ENCODE measurements at places on chromosomes 5 and 9.

GRCh38 chr9:37534901-37535300 lies 41.3 kb downstream of the FBXO10 start:
- peaks cover 8% of the 10 kb centered on the region for H3K36me3 ChIP-seq
- no peaks in the 10 kb centered on the region for H3K27me3 ChIP-seq
- no peak for DNase-seq
- no peaks in the 10 kb centered on the region for H3K4me1 ChIP-seq
- no peak overlapping the region for H3K4me3 ChIP-seq

- no peaks in the 10 kb centered on the region for H3K4me1 ChIP-seq
- H3K27ac ChIP-seq = no peak overlapping the region
- H3K4me3 ChIP-seq = no peak overlapping the region
- DNase-seq = no peak
- no peaks in the 10 kb centered on the region for H3K27me3 ChIP-seq
Measured at GRCh38 chr9:35285731-35286130, 123.9 kb downstream of the UNC13B start.

GRCh38 chr5:10194083-10194482 lies 55.6 kb downstream of the ATPSCKMT start:
- DNase-seq = no peak
- H3K4me3 ChIP-seq = no peak overlapping the region
- H3K27me3 ChIP-seq = no peaks in the 10 kb centered on the region
- H3K27ac ChIP-seq = no peak overlapping the region
- H3K4me1 ChIP-seq = no peaks in the 10 kb centered on the region

DNA sequence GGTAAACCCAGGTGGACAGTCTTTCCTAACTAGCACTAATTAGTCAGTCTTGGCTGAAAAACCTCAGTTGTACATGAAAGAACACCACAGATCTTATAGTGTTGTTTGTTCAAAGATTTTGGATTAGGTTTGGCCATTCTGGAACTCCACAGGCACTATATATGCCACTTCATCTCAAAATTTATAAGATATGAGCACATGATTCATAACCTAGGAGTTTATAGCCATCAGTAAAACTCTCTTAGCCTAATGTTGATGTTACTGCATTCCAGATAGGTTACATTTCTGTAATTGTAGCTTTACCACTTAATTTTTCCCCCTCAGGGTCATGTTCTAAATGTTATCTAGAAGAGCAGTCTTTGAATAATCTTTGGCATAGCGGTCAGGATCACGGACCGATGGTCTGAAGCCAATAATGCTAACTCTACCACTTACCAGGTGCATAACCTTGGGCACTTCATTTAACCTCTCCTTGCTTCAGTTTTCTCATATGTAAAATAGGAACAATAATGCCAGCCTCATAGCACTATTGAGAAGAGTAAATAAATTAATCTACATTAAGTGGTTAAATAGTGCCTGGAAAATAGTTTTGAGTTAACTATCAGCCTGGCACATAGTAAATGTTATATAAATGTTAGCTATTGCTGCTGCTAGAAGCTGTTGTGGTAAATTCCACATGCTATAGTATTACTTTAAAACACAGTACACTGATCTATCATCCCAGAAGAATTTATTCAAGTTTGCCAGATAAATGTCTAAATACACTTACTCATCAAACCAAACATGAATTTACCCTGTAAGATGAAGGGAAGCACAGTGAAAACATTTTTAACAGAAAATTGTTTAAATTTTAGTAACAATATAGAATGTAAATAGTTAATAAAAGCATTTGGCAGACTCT lies 743.9 kb downstream of the NR2F1-AS1 start:
- H3K4me3 ChIP-seq = no peak overlapping the region
- no peaks in the 10 kb centered on the region for H3K36me3 ChIP-seq
- DNase-seq = no peak
- no peaks in the 10 kb centered on the region for H3K27me3 ChIP-seq

- no peaks in the 10 kb centered on the region for H3K36me3 ChIP-seq
- no peak overlapping the region for H3K27ac ChIP-seq
- no peak overlapping the region for H3K4me3 ChIP-seq
- no peak for DNase-seq
- H3K4me1 ChIP-seq = peaks cover 71% of the 10 kb centered on the region
- no peaks in the 10 kb centered on the region for H3K27me3 ChIP-seq
Measured at GRCh38 chr9:81682177-81682576, 7.2 kb downstream of the TLE1 start.

GRCh38 chr9:20095430-20096092 lies 306.7 kb upstream of the SLC24A2 start:
- no peaks in the 10 kb centered on the region for H3K4me1 ChIP-seq
- no peak for DNase-seq
- H3K36me3 ChIP-seq = no peaks in the 10 kb centered on the region
- no peak overlapping the region for H3K27ac ChIP-seq
- no peaks in the 10 kb centered on the region for H3K27me3 ChIP-seq

GRCh38 chr5:73387601-73388305 lies 60.8 kb downstream of the FOXD1 start:
- no peaks in the 10 kb centered on the region for H3K4me1 ChIP-seq
- H3K27ac ChIP-seq = no peak overlapping the region
- H3K36me3 ChIP-seq = no peaks in the 10 kb centered on the region
- DNase-seq = no peak
- no peak overlapping the region for H3K4me3 ChIP-seq

GRCh38 chr5:174315471-174315870 lies 270.0 kb downstream of the NSG2 start:
- peaks cover 10% of the 10 kb centered on the region for H3K4me1 ChIP-seq
- H3K4me3 ChIP-seq = no peak overlapping the region
- DNase-seq = no peak
- no peaks in the 10 kb centered on the region for H3K36me3 ChIP-seq
- H3K27me3 ChIP-seq = no peaks in the 10 kb centered on the region
- H3K27ac ChIP-seq = no peak overlapping the region

DNA sequence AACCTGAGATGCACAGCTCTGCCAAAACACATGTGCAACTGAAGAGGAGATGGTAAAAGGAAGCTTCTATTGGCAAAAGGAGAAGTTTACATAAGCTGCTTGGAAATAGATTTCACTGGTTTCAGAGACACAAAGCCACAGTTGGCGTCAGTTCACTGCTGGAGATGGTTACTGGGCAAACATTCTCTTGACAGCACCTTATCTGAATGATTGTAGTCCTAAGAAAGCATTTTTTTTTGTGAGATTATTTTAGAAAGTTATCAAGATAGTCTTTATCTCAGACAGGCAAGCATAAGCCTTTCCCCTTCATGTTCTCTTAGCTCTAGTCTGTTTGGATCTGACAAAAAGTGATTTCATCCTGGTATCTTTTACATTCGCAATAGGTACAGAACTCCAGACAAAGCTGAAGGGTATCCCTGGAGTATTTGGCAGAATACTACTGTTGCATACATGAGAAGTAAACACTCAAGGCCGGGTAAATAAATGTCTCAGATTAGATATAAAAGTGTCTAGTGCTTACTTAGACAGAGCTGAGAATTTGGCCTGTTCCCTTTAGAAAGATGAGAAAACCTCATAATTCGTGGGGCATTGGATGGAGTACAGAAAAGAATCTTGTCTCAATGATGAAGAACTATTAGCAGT lies 1668.0 kb upstream of the NUDT12 start:
- no peaks in the 10 kb centered on the region for H3K27me3 ChIP-seq
- H3K27ac ChIP-seq = no peak overlapping the region
- no peak for DNase-seq
- H3K36me3 ChIP-seq = no peaks in the 10 kb centered on the region

DNA sequence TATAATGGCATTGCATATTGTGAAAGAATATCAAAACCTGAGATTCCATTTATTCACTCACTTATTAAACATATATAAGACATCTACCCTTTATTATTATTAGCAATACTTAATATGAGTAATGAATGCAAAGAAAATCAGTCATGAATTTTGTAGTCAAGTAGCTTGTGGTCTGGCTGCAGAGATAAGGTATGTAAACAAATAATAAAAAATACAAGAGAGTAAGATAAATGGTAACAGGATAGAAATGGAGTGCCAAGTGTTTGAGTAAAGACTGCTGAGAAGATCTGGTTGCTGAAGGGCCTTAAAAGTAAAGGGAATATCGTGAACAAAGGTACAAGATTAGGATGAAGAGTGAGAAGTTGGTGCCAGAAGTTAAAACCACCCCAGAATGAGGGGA lies 18.4 kb downstream of the TRIM32 start:
- H3K4me3 ChIP-seq = no peak overlapping the region
- DNase-seq = no peak
- H3K27me3 ChIP-seq = no peaks in the 10 kb centered on the region
- no peaks in the 10 kb centered on the region for H3K36me3 ChIP-seq
- H3K4me1 ChIP-seq = peaks cover 17% of the 10 kb centered on the region

- no peaks in the 10 kb centered on the region for H3K36me3 ChIP-seq
- H3K4me1 ChIP-seq = no peaks in the 10 kb centered on the region
- no peaks in the 10 kb centered on the region for H3K27me3 ChIP-seq
- no peak overlapping the region for H3K27ac ChIP-seq
- no peak overlapping the region for H3K4me3 ChIP-seq
Measured at GRCh38 chr9:23302281-23302680, 523.8 kb downstream of the ELAVL2 start.

- no peaks in the 10 kb centered on the region for H3K27me3 ChIP-seq
- H3K36me3 ChIP-seq = no peaks in the 10 kb centered on the region
- H3K4me1 ChIP-seq = no peaks in the 10 kb centered on the region
Measured at GRCh38 chr5:162052676-162053075, 14.9 kb upstream of the GABRG2 start.

GRCh38 chr5:111507276-111507675 lies 5.1 kb downstream of the STARD4 start:
- H3K4me3 ChIP-seq = no peak overlapping the region
- H3K27me3 ChIP-seq = no peaks in the 10 kb centered on the region
- no peaks in the 10 kb centered on the region for H3K36me3 ChIP-seq
- no peak overlapping the region for H3K27ac ChIP-seq

GRCh38 chr9:82554381-82554780 lies 508.6 kb downstream of the RASEF start:
- no peaks in the 10 kb centered on the region for H3K27me3 ChIP-seq
- no peak overlapping the region for H3K27ac ChIP-seq
- H3K36me3 ChIP-seq = no peaks in the 10 kb centered on the region
- DNase-seq = no peak

GRCh38 chr5:74413403-74414048 lies 227.0 kb downstream of the ENC1 start:
- no peak overlapping the region for H3K27ac ChIP-seq
- H3K27me3 ChIP-seq = no peaks in the 10 kb centered on the region
- H3K4me1 ChIP-seq = no peaks in the 10 kb centered on the region
- no peaks in the 10 kb centered on the region for H3K36me3 ChIP-seq
- no peak overlapping the region for H3K4me3 ChIP-seq

DNA sequence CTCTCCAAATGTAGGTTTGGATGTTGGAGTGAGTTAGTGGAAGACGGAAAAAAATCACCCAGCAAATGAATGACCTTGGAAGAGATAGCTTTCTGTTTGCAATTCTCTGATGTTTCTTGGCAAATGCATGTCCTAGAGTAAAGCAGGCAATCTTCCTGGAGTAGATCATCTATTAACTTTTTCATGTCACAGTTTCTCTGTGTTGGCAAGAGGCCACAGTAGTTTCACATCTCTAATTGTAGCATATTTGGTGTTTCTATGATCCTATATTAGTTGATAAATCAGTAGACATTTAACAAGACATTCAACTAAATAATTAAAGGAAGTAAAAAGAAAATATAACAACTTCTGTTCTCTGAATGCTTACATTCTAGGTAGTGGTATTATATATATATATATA lies 138.2 kb upstream of the MINAR2 start:
- no peak for DNase-seq
- no peak overlapping the region for H3K27ac ChIP-seq
- H3K36me3 ChIP-seq = no peaks in the 10 kb centered on the region
- no peaks in the 10 kb centered on the region for H3K4me1 ChIP-seq

DNA sequence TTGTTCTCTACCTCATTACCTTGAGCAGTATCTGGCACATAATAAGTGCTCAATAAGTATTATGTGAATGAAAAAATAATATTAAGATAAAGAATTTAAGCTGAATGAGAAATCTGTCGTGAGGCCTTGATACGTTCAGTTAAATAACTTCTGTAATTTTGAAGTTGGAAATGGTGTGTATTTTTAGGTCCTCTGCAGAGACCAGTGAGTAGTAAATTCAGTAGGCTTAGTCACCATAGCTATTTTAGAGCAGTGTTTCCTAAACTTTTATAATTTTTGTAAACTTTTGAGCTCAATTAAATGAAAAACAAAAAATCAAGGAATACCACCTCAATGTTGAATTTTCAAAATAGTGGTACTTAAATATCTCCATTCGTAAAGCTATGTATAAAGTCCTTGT lies 25.0 kb downstream of the ERBIN start:
- DNase-seq = no peak
- no peaks in the 10 kb centered on the region for H3K36me3 ChIP-seq
- H3K4me1 ChIP-seq = peaks cover 7% of the 10 kb centered on the region
- H3K27ac ChIP-seq = no peak overlapping the region

Measured in vagina (tissue), 2 donors.